Left cardiac atrium (tissue), 4 donors: ENCODE measurements at places on chromosomes 1 and 21. TPM values are rescaled to one million over a fixed set of nuclear protein-coding genes. Genes with fewer than 3 reads are reported as not detected.
A peak's percentile ranks its signal among the peaks of the same experiment; 100 is the strongest.

UBL4B gene
- not detected for total RNA-seq

PAQR6 gene
- total RNA-seq: 0.71 TPM

XCL1 gene
- total RNA-seq: 0.77 TPM

TNFAIP8L2 gene
- total RNA-seq: 2.1 TPM

AMPD1 gene
- total RNA-seq: not detected

KIF26B gene
- total RNA-seq: 0.12 TPM

CFAP126 gene
- total RNA-seq: not detected

GRCh38 chr1:234940841-234941240 is 187.8 kb downstream of the TOMM20 start:
- DNase-seq: no peak

DNA sequence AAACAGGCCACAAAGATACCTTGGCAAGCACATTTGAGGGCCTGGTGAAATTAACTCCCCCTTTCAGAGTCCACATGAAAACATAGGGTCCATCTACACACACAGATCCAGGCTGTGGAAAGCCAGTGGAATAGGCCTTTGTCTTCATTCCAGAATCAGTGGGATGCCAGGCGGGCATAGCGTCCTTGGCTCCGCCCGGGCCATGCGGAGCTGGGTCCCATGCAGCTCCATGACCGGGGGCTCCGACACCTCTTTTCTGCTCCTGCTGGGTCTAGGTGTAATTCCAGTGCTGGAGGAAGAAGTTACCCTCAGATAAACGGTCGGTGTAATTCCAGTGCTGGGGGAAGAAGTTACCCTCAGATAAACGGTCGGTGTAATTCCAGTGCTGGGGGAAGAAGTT is 63.6 kb upstream of the COL6A1 start:
- DNase-seq: peak; percentile 14

GRCh38 chr1:236907205-236907604 is 97.0 kb downstream of the MT1HL1 start:
- DNase-seq: no peak

DNA sequence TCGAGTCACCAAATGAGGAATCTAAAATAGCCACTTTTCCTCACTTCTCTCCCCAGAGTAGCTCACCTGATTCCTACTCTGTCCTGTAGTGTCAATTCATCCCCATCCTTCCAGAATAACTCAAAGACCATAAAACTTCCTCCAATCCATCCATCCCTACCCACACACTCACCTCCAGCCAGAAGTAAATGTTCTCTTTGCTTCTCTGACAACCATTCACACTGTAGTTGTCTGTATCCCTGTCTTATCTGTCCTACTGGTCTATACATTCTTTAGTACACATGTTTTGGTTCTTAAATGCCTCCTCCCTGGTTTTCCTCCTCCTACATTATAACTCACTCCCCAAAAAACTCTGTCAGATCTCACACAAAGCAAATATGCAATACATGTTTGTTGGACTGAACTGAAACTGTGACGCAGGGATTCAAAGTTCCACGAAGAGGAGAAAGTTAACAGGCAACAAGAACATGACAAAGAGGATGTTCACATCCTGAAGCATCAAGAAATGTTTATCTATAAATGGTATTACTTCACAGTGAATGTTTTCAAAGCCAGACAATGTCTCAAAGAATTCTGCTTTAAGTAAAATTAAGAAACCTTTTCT is 11.0 kb downstream of the TP53BP2 start:
- no peak for DNase-seq

DNA sequence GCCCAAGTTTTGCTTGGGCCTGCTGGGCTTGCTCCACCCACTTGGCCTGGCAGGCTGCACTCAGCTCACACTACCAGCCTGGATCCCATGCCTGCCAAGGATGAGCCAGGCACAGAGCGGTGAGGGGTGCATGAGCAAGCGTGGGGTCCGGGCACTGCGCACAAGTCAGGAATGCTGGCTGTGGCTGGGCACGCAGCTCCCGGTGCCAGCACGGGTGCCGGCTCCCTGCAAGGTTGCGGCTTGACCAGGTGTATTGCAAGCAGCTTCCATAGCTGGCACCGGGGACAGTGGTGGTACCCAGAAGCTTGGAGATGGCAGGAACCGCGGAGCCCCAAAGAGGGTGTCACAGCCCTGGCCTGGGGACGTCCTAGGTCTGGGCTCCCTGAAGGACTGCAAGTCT is 224.4 kb upstream of the NRIP1 start:
- no peak for DNase-seq

DNA sequence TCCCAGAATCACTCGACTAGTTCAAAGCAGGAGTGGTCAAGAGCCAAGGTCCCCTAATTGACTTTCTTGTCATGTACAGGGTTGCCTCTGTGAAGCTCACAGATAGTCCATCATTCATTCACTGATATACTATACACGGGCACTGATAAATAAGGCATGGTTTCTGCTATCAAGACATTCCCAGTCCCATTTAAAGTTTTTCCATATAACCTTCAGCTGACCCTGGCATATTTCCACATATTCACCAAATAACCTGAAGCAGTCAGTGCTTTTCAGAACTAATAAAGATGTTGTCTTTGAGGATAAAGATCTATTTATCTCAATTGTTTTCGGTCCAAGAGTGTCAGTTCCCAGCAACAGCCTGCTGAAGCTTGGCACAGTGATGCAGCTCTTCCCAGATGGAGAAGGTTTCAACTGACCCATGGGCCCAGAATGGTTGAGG is 173.4 kb downstream of the ZZZ3 start:
- no peak for DNase-seq

- DNase-seq: no peak
Measured at GRCh38 chr1:204102029-204102611, 29.2 kb downstream of the SOX13 start.

GRCh38 chr1:180033390-180033789 is 78.8 kb downstream of the CEP350 start:
- no peak for DNase-seq

DNA sequence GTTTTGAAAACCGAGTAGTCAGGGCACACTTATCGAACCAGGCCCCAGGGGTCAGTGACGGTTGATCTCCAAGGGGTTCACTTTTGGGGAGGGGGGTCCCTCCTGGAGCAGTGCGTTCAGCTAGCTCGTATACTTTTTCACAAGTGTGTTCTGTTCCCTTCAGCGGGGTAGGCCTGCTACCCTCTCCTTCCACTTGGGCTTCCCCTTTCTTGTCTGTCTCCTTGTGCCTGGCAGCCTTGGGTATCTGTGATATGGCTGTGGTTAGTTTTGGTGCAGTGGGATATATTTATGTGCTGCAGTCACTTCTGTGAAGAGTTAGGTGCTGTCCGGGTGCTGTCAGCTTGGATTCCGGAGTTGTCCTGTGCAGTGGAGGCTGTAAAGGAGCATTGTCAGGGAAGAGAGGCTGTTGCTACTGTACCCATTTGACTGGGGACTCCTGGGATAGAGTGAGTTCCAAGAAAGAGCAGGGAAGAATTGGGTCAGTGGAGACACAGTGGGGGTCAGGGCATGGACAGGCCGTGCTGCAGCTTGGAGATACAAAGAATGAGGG is 29.7 kb downstream of the ADARB1 start:
- DNase-seq: no peak

GRCh38 chr21:16070207-16070651 is 340.4 kb downstream of the USP25 start:
- no peak for DNase-seq

DNA sequence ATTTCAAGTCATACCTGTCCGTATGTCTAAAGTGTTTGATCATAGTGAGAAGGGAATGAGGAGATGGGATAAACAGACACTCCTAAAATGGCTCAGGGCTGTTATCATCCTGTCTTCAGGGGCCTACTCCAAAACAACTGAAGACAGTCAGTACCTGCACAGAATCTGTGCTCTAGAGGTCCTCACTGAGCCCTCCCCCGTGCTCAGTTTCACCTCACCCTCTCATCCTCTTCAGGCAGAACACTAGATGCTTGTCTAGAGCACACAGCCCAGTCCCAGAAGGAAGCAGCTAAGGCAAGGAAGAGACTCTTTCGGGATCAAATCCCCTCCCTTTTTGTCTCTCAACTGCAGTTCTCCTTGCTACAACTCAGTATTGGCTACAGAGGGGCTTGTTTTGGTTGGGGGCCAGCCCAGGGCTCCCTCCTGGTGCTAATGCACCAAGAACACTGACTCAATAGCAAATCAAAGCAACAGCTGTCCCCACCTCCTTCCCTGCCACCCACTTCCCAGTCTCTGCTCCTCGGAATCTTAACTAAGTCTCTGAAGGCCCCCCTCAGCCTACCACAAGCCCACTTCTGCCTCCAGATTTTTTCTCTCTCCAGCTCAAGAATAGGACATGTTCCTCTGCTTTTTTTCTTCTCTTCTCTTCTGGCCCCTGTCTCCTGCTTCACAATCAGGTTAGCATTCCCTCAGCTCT is 10.1 kb downstream of the CADM3 start:
- DNase-seq: no peak
